WTC11 (cell line): ENCODE measurements at places on chromosomes 2 and 18. TPM values are rescaled to one million over a fixed set of nuclear protein-coding genes. Genes with fewer than 3 reads are reported as not detected.

FBLN7 gene
- 0.55 to 0.96 TPM (median 0.80 TPM) in 3 replicates for total RNA-seq

- peaks cover 39% of the 10 kb centered on the region for H3K4me1 ChIP-seq
- DNase-seq, result no peak
- peaks cover 6% of the 10 kb centered on the region for H3K36me3 ChIP-seq
- H3K4me3 ChIP-seq, result no peak overlapping the region
Measured at GRCh38 chr2:229899604-229900003, 22.2 kb downstream of the TRIP12 start.

- H3K36me3 ChIP-seq, result no peaks in the 10 kb centered on the region
- H3K4me3 ChIP-seq, result peak overlapping the region; percentile 37; the same call in 1 of the 2 replicates
- H3K27me3 ChIP-seq, result peaks cover 55% of the 10 kb centered on the region
- H3K27ac ChIP-seq, result no peak overlapping the region
Measured at GRCh38 chr2:95347681-95348608, 50.8 kb downstream of the KCNIP3 start.

DNA sequence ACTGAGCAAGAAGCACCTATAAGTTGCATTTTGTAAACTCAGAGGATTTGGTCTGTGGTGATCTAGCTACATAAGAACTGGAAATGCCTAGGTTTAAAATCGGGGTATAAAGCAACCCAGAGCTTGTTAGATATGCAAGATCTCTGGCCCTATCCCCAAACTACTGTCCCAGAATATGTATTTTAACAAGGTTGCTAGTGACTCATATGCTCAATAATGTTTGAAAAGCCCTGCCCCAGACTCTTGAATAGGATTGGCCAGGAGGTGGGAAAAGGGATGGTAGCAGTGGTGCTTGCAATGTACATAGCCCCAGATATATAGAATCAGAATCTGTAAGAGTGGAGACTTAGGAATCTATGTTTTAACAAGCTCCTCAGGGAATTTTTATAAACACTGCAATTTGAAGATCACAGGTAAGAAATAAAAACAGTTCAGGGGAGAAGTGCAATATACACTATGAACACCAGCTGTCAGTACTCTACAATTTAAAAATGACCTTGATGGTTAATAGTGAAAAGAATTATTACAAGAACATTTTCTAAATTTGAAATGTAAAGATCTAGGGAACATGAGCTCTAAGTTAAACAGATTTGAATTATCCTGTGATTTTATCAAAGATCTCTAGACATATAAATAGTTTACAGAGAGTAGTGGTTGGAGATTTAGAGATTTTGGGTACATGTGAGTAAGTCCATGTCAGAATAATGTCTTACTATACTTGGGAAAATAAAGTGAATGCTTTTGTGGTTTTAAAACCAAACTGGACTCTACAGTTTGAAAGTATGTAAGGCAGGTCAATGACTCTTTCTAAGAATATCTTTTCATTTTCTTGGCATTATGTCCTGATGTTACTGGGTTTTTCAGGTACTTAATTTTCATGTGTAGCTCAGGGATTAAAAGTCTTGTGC, 7.7 kb upstream of the MMADHC start:
- H3K4me1 ChIP-seq, result peaks cover 14% of the 10 kb centered on the region
- no peak for DNase-seq
- peaks cover 6% of the 10 kb centered on the region; the same call in 1 of the 2 replicates for H3K36me3 ChIP-seq
- H3K4me3 ChIP-seq, result no peak overlapping the region
- H3K27ac ChIP-seq, result no peak overlapping the region

DNA sequence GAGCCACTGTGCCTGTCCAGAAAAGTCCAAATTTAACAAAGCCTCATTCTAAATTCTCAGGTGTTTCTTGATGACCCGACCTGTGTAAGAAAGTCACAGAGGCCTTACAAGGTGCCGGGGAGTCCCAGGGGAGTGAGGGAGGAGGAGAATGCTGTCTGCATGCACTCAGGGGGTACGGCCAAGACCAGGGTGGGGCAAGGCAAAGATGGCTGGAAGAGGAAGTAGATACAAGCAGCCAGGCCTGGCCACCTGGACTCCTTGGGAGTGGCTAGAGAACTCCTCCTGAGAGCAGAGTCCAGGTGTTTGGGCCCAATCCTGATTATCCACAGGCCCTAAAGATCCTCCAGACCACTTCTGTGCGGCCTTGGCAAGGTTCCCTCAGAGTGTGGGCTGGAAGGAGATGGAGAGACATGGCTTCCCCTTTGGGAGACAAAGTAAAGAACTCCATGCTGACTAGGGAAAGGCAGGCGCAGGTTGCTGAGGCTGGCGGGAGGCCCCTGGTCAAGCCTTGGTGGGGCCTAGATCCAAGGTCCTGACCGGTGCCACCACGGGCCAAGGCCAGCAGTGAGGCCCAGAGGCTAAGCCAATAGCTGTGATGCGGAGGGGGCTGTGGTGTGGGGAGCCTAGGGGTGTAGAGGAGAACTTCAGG, 74.7 kb downstream of the COPS8 start:
- H3K36me3 ChIP-seq, result peaks cover 3% of the 10 kb centered on the region; the same call in 1 of the 2 replicates
- no peaks in the 10 kb centered on the region; the same call in none of the 2 replicates for H3K27me3 ChIP-seq
- no peak for DNase-seq

DNA sequence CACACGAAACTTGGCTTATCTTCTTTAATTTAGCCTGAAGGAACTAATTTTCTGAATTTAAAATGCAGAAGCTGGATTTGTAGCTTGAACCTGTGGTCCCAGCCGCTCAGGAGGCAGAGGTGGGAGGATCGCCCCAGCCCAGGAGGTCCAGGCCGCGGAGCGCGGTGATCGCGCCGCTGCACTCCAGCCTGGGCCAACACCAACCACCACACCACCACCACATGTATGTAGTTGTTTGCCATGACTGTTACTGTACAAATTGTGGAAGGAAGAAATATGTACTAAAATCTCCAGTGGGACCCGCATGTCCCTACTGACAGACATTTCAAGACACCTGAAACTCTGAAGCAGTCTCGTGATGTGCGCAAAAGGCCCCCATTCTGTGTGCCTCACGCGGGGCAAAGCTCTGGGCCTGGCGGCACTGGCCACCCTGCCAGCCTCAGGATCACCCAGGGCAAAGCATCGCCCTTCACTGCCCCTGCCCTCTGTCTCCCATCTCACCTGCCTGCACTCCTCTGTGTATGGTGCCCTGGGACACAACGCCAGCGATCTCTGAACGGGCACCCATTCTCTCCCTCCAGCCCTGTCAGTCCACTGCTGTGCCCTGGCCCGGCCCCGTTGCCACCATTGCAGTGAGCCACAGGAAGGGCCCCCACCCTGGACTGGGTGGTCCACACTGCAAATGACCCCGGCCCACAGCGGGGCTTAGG, 10.1 kb upstream of the ADI1 start:
- H3K4me1 ChIP-seq, result peaks cover 5% of the 10 kb centered on the region; the same call in 1 of the 2 replicates
- no peak for DNase-seq
- no peak overlapping the region for H3K4me3 ChIP-seq
- no peaks in the 10 kb centered on the region for H3K36me3 ChIP-seq
- H3K27ac ChIP-seq, result no peak overlapping the region
- no peaks in the 10 kb centered on the region; the same call in 1 of the 2 replicates for H3K27me3 ChIP-seq

GRCh38 chr2:113112871-113113270, 14.5 kb upstream of the IL1RN start:
- no peak overlapping the region for H3K27ac ChIP-seq
- H3K36me3 ChIP-seq, result no peaks in the 10 kb centered on the region
- H3K27me3 ChIP-seq, result no peaks in the 10 kb centered on the region
- no peak overlapping the region for H3K4me3 ChIP-seq
- no peak for DNase-seq

- no peak overlapping the region for H3K4me3 ChIP-seq
- H3K27me3 ChIP-seq, result no peaks in the 10 kb centered on the region
- H3K4me1 ChIP-seq, result peaks cover 9% of the 10 kb centered on the region
- DNase-seq, result no peak
- no peak overlapping the region for H3K27ac ChIP-seq
- H3K36me3 ChIP-seq, result no peaks in the 10 kb centered on the region
Measured at GRCh38 chr2:99881901-99882591, 260.3 kb downstream of the AFF3 start.

GRCh38 chr18:27750014-27750413, 426.9 kb downstream of the CDH2 start:
- H3K4me1 ChIP-seq, result peaks cover 15% of the 10 kb centered on the region
- H3K27ac ChIP-seq, result no peak overlapping the region
- H3K27me3 ChIP-seq, result no peaks in the 10 kb centered on the region
- H3K4me3 ChIP-seq, result no peak overlapping the region
- peak; percentile 69 for DNase-seq

- H3K4me3 ChIP-seq, result no peak overlapping the region
- peaks cover 22% of the 10 kb centered on the region for H3K4me1 ChIP-seq
- H3K36me3 ChIP-seq, result no peaks in the 10 kb centered on the region
- H3K27me3 ChIP-seq, result peaks cover 7% of the 10 kb centered on the region
- no peak overlapping the region for H3K27ac ChIP-seq
Measured at GRCh38 chr18:68925268-68925667, 127.4 kb downstream of the CCDC102B start.

- no peaks in the 10 kb centered on the region for H3K36me3 ChIP-seq
- H3K4me1 ChIP-seq, result peaks cover 12% of the 10 kb centered on the region
- no peak overlapping the region for H3K27ac ChIP-seq
- no peaks in the 10 kb centered on the region for H3K27me3 ChIP-seq
- no peak overlapping the region for H3K4me3 ChIP-seq
Measured at GRCh38 chr18:28823506-28824182, 646.7 kb upstream of the CDH2 start.

DNA sequence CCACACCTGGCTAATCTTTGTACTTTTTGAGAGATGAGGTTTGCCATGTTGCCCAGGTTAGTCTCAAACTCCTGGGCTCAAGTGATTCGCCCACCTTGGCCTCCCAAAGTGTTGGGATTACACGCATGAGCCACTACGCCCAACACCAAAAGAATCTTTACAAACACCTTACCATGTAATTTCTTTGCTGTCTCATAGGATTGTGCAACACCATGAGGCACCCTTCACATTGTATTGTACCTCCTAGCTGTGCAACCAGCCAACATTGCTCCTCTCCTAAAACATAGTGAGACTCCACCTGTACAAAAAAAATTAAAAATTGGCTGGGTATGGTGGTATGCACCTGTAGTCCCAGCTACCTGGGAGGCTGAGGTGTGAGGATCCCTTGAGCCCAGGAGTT, 3.1 kb upstream of the MFSD6 start:
- H3K36me3 ChIP-seq, result no peaks in the 10 kb centered on the region
- DNase-seq, result no peak
- peaks cover 11% of the 10 kb centered on the region for H3K4me1 ChIP-seq
- no peak overlapping the region for H3K27ac ChIP-seq
- H3K27me3 ChIP-seq, result peaks cover 13% of the 10 kb centered on the region

GRCh38 chr2:28445448-28446258, 50.2 kb upstream of the PLB1 start:
- H3K27ac ChIP-seq, result no peak overlapping the region
- H3K36me3 ChIP-seq, result no peaks in the 10 kb centered on the region
- peaks cover 4% of the 10 kb centered on the region; the same call in 1 of the 2 replicates for H3K27me3 ChIP-seq
- H3K4me1 ChIP-seq, result 0 out of 2 replicates have a peak, but pooled peaks cover 4% of the 10 kb centered on the region

- no peaks in the 10 kb centered on the region for H3K36me3 ChIP-seq
- H3K4me1 ChIP-seq, result peaks cover 54% of the 10 kb centered on the region
- no peak overlapping the region for H3K27ac ChIP-seq
- no peak for DNase-seq
Measured at GRCh38 chr18:62342884-62343283, 17.8 kb downstream of the TNFRSF11A start.
